ENCODE measurements at places on chromosomes 5 and 9. TPM values are rescaled to one million over a fixed set of nuclear protein-coding genes. Genes with fewer than 3 reads are reported as not detected.

The ADCY2 gene
- 0.87 TPM for polyA plus RNA-seq

The DNAJB5 gene
- 2.2 TPM for polyA plus RNA-seq

- no peak for DNase-seq
Observed at GRCh38 chr5:11363631-11364178, 540.5 kb downstream of the CTNND2 start.

- DNase-seq, result no peak
Observed at GRCh38 chr5:6517510-6517909, 68.9 kb downstream of the UBE2QL1 start.

- no peak for DNase-seq
Observed at GRCh38 chr5:91403438-91403837, 20.3 kb upstream of the ARRDC3 start.

GRCh38 chr5:119389288-119390030 lies 33.6 kb downstream of the TNFAIP8 start:
- no peak for DNase-seq

DNA sequence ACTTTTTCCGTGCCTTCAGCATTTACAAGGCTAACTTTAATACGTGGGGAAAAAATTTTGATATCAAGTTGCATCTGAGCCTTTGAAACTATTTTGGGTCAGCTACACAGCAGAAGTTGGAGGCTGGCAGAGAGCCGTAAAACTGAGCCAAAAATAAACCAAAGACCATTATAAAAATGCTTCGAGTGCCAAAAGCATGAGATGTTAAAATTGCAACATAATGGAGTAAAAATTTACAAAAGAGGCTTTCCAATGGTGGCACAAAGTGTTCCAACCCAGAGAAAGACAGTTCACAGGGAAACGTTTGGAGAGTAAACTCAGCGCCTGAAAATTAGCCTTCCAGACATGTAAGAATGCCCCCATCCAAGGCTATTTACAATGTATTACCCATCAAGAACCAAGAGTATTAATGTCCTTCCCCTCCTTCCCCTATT lies 190.3 kb downstream of the TLE1 start:
- DNase-seq, result no peak

DNA sequence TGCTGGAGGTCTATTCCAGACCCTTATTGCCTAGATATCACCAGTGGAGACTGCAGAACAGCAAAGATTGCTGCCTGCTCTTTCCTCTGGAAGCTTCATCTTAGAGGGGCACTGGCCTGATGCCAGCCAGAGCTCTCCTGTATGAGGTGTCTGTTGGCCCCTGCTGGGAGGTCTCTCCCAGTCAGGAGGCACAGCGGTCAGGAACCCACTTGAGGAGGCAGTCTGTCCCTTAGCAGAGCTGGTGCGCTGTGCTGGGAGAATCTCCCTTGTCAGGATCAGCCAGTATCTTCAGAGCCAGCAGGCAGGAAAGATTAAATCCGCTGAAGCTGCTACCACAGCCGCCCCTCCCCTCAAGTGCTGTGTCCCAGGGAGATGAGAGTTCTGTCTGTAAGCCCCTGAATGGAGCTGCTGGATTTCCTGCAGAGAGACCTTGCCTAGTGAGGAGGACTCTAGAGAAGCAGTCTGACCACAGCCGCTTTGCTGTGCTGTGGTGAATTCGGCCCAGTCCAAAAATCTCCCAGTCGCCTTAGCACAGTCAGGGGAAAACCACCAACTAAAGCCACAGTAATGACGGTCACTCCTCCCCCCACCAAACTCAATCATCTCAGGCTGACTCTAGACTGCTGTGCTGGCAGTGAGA lies 124.1 kb downstream of the JAKMIP2 start:
- no peak for DNase-seq

GRCh38 chr5:102918986-102919610 lies 164.0 kb downstream of the PAM start:
- DNase-seq, result no peak

- DNase-seq, result no peak
Observed at GRCh38 chr9:113612828-113613227, 149.3 kb downstream of the RGS3 start.

All from small intestine (tissue), 16 donors.